ENCODE measurements at places on chromosomes 13 and 19.

GRCh38 chr13:43776501-43777079, 10.2 kb downstream of the ENOX1 start:
- no peak for DNase-seq

- DNase-seq: no peak
Observed at GRCh38 chr19:32252333-32252669, 93.1 kb upstream of the ZNF507 start.

- DNase-seq: no peak
Observed at GRCh38 chr13:47896546-47896945, 104.5 kb downstream of the SUCLA2 start.

GRCh38 chr19:42115219-42115618, 17.0 kb downstream of the POU2F2 start:
- DNase-seq: no peak

- DNase-seq: no peak
Observed at GRCh38 chr19:55440411-55441105, 2.5 kb downstream of the SHISA7 start.

GRCh38 chr19:37763488-37763887, 15.9 kb downstream of the ZNF573 start:
- DNase-seq: no peak

DNA sequence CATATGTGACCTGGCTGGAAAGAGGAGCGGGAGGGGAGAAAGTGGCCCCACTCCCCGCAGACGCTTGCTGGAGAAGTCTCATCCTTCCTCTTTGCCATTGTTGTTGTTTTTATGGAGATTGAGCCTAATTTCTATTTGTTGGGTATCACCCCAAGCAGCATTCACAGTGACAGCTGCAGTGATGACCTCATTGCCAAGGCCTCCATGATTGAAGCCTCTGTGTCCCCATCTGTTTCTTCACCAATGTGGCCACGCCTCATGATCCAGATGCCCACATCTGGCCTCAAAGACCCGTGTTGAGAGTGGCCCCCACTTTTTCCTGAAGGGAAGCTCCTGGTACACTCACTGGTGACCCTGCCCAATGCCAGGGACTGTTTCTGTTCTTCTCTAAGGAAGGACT, 154.2 kb downstream of the SLC7A1 start:
- no peak for DNase-seq

GRCh38 chr13:65889368-65889767, 1340.8 kb downstream of the PCDH9 start:
- DNase-seq: no peak

DNA sequence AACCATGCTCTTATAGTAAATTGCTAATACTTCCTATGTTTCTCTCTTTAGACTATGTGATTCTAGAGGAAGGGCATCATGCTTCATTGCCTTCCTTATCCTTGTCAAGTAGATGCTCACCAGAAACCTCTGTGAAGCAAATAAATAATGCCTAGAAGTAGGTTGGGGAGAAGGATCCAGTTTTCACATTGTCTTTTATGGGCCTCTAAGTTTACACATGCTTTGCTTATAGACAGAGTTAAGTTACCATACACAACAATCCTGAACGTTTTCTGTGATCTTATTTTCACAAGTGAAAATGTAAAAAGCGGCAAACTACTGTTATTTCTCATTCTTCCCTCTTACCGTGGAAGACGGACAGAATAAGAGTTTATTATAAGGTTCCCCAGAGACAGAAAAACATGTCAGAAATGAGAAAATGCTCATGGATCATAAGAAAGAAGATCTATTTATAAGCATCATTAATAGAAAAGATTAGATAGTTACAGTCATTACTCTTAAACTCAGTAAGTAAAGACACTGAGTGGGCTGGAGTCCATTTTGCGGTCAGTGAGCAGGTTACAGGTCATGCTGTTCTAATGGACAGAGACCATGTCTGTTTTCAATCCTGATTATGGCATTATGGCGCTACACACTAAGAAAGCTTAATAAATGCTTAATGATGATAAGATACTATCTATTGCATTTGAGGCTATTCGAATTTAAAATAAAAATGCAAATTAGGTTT, 723.9 kb downstream of the PCDH9 start:
- no peak for DNase-seq

DNA sequence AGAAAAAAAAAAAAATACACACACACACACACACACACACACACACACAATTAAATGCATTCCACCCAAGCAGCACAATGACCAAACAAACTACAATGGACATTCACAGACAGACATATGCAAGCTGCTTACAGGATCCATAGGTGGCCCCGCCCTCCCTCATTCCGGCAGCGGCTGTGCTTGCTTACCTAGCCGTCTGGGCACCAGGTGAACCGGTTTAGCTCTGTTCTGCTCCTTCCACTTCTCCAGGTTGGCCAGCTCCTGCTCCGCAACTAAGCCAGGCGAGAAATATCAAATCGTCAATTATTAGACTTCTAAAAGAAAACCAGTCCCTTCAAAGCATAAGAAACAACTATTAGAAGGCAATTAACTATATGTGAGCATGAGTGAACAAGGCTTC, 23.1 kb downstream of the EPSTI1 start:
- DNase-seq: no peak

DNA sequence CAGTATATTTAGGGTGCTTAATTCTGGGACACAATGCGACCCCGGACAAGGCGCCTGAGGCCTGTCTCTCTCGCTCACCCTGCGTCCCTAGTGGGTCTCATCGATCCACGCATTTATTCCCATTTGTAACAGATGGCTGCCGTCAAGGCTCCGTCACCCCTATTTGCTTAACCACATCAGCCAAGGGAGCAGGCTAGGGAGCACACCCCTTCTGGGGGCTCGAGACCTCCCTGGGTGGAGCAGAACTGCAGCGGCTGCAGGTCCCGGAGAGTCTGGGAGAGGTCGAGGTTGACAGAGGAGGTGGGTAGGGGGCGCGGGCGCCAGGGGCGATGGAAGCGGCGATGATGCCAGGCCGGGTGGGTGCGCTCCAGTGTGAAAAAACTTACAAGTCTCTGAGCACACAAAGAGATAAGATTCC, 507 bp downstream of the ALG5 start:
- peak; percentile 11 for DNase-seq

GRCh38 chr19:42108527-42109389, 23.5 kb downstream of the POU2F2 start:
- DNase-seq: peak; percentile 90

- DNase-seq: no peak
Observed at GRCh38 chr19:13300421-13301030, 150.3 kb downstream of the IER2 start.

DNA sequence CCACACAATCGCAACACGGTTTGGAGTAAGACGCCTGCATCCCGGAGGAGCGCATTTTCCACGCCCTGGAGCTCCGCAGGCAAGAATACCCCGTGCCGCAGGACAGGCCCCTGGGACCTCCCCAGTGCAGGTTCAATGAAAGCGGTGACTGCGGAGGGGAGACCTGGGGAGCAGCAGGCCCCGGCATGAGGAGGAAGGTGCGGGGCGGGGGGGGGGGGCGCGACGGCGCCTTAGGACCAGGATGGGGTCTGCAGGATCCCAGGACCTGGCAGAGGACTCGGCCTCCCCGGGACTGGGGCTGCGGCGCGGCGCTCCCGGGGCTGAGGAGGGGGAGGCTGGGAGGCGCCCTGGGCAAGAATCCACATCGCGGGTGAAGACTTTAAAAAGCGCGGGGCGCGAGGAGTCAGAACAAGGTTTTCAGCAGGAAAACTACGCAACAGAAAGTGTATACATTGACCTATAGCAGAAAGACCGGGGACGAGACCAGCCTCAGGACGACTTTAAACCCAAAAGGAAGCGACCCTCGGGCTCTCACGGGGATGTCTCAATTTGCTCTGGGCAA, 432 bp downstream of the ZNF611 start:
- DNase-seq: peak; percentile 2

GRCh38 chr19:33481863-33482262, 39.7 kb downstream of the PEPD start:
- no peak for DNase-seq

GRCh38 chr13:91767651-91768050, 369.2 kb downstream of the GPC5 start:
- no peak for DNase-seq

GRCh38 chr13:41455725-41456419, 1.5 kb upstream of the RGCC start:
- no peak for DNase-seq

DNA sequence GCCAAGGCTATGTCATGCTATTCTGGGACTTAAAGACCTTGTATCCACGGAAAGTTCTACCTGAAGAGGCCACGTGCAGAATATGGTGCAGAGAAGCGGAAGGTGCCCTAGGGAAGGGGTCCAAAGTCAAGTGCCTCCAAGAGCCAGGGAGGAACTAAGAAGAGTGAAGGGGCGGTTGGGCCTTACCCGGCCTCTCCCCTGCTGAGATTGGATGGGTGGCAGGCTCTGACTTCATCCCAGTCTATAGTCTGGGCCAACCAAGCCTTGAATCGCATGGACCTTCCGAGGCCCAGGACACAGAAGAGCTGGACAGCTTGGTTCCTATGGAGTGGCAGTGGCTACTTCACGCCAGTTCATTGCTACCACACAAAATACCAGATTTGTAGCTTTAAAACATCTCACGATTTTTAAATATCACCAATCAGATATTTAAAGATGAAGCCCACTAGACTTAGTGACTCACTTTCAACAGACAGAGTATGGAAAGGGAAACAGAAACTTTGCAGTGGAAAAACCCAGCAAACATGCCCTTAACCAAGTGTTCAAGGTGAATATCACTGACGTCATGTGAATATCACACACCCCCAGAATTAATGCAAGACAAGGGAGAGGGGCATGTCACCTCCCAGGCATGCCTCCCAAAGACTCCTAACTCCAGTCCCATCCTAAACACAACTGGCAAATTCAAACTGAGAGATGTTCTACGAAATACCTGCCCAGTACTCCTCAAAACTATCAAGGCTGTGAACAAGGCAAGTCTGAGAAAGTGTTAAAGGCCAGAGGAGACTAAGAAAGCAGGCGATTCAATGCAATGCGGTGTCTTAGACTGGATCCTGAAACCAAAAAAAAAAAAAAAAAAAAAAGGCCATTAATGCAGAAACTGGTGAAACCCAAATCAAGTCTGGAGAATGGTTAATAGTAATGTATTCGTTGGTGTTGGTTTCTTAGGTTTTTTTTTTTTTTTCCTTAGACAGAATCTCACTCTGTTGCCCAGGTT, 10.2 kb downstream of the C19orf12 start:
- no peak for DNase-seq

DNA sequence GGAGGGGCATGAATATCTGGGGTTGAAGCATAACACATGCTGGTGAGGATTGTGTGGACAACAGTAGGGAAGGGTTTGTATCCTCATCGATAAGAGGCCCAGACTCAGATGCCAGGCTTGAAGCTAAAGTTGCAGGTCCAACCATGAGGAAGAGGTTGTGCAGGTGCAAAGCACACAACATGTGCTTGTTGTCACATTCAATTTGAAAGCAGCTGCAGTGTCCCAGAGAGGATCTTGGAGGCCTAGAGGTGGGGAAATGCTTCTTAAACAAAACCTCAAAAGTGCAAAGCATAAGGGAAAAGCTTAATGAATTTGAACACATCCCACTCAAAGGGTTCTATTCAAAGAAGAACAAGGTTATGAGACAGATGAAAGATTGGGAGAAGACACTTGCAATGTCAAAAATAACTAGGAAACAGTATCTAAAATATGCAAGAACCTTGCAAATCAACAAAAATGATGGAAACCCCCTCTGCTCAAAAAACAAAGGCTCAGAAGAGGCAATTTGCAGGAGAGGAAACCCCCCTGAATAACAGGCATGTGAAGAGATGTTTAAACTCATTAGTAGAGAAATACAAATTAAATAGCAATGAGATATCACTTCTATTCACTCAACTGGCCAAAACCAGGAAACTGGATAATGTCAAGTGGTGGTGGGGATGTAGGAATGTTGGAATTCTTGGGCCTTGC, 187.1 kb downstream of the KATNAL1 start:
- no peak for DNase-seq

GRCh38 chr13:60172111-60172510, 8.4 kb upstream of the DIAPH3 start:
- DNase-seq: no peak

Measured in CD4-positive, alpha-beta T cell treated with Interleukin-1 beta for 1 hour (primary cell).